Activated T-helper 17 cell treated with anti-CD3 and anti-CD28 coated beads, Interleukin-2, amount 50 U/mL, for 72 hours (primary cell): ENCODE measurements at places on chromosomes 5 and 9.

GRCh38 chr9:7407246-7407645 is 392.3 kb downstream of the DMAC1 start:
- no peak for ATAC-seq

- no peak for ATAC-seq
Measured at GRCh38 chr5:170109059-170110031, 3.6 kb downstream of the FOXI1 start.

GRCh38 chr9:98368366-98369065 is 113.1 kb upstream of the TBC1D2 start:
- no peak for ATAC-seq

DNA sequence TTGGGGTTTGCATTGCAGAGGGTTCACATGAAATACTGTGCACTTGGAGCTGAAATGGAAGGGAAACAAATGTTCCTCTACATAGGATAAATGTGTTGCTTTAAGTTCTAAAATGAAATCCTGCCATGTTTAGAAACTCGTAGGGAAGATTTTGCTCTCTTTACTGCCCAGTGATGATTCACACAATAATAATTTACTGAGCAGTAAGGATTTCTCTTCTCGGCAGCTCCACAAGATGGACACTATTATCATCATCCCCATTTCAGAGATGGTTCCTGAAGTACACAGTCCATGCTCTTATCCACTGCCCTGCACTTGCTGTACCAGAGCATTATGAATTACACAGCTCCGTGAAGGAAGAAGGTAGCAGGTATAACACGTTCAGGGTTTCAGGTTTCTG is 4.1 kb downstream of the HACD4 start:
- no peak for ATAC-seq

GRCh38 chr9:36832164-36832795 is 201.8 kb downstream of the PAX5 start:
- no peak for ATAC-seq

GRCh38 chr9:137985637-137986071 is 108.1 kb downstream of the CACNA1B start:
- ATAC-seq = no peak

DNA sequence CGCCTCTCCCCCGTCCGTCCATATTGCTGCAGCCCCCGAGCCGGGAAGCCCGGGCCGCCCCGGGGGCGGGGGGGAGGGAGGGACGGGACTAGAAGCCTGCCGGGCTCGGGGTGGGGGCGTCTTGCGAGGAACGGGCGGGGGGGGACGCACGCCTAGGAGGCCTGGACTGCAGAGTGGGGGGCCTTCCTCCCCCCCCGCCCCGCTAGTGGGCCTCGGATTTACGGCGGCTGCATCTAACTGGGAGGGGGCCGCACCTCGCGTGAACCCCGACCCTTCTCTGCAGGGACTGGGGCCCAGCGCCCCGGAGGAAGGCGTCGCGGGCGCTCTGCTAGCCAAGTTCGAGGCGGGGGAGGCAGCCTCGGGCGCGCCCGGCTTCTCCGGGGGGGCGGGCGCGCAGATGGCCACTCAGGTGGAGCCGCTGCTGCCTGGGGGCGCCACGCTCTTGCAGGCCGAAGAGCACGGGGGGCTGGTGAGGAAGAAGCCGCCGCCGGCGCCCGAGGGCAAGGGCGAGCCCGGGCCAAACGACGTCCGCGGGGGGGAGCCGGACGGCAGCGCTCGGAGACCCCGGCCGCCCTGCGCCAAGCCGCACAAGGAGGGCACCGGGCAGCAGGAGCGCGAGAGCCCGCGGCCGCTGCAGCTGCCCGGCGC is at the start of gene LARP1:
LARP1 (plus strand) TSS at position 17 of the 648 bp plus-strand sequence; CDS start at position 398, 381 bp downstream.
- peak; percentile 5 for ATAC-seq

DNA sequence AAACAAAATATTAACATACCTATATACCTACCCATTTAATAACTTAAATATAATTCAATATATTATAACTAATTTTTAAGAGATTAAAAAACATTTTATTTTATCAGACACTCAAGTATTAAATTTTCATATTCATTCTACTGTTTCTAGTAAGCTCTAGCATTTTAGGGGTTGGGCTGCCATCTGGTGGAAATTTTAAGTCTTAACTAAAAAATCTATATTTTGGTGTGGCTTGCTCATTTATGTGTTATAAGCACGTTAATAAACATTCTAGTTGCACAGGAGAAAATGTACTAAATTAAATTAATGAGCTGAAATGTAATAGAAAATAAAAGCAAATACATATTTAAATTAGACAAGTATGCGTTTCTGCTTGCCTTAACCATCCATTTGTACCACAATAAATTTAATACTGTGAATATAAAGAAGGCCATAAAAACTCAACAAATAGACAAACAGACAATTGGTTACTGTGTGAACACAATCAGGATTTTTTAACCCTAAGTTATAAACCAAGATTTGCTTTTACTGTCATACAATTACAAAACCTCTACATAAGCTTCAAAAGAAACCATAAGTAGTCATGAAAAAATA is 1728.3 kb upstream of the CDH9 start:
- ATAC-seq = no peak

DNA sequence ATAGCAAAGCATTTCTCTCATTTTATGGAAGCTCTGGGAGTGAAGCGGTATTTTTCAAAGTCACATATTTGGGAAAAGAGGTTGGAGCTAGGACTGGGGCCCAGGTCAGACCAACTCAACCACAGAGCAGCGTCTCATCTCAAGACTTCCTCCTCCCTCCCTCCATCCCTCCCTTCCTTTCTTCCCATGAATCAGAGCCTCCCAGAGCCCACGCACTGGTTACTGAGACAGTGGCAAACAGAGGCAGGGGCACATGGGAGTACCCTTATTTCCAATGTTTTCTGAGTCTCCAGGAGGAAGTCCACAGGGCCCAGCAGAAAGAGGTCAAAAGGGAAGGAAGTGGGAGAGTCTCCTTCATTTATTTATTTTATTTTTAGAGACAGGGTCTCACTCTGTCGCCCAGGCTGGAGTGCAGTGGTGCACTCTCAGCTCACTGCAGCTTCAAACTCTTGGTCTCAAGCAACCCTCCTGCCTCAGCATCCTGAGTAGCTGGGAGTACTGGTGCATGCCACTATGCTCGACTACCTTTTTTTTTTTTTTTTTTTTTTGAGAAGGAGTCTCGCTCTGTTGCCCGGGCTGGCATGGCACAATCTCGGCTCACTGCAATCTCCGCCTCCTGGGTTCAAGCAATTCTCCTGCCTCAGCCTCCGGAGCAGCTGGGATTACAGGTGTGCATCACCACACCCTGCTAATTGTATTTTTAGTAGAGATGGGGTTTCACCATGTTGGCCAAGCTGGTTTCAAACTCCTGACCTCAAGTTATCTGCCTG is 52.5 kb upstream of the CDKN2AIPNL start:
- ATAC-seq = no peak

DNA sequence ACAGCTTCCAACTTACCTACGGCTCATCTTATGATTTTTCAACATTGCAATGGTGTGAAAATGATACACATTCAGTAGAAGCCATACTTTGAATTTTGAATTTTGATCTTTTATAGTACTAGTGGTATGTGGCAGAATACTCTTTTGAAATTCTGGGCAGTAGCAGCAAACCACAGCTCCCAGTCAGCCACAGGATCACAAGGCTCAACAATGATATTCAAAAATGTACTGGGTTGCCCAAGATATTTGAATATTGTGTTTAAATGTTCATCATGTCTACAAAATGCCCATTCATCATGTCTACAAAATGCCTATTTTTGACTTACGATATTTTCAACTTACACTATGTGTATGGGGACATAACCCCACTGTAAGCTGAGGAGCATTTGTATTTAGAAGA is 81.3 kb upstream of the PRR16 start:
- ATAC-seq = no peak

DNA sequence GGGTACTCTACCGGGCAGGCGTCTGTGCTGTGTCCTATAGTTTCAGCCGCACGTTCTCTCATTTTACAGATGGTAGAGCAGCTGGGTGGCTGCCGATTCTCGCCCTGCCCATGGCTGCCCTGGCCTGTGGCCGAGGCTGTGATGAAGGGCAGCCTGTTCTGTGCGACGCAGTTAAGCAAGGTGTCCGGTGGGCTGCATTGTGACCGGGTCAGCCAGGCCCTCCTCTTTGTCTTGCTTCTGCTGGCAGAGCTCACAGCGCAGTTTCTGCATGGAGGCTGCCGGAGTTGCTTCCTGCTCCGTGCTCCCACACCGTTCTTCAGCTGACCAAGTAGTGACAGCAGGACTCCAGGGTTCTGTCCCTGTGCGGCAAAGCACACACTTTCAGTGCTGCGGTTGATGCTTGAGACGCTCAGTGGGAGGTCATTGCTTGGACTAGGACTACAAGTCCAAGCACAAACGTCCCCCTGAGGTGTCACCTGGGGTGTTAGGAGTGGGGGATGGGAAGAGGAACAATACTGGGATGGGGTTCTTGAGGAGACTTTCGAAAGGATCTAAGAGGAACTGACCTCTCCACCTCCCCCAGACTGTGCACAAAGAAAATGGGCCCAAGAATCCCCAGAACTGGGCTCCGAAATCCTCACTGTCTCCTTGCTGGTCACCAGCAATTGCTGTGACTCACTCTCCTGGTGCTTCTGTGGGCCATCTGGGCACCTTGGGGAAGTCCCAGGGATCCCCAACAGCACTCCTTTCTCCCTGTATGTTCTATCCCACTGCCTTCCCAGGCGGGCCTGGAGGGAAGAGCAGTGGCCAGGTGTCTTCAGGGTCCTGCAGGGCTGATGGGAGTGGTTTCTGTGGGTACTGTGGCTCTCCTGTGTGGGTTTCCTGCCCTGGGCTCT is 58.2 kb downstream of the GADD45G start:
- no peak for ATAC-seq

DNA sequence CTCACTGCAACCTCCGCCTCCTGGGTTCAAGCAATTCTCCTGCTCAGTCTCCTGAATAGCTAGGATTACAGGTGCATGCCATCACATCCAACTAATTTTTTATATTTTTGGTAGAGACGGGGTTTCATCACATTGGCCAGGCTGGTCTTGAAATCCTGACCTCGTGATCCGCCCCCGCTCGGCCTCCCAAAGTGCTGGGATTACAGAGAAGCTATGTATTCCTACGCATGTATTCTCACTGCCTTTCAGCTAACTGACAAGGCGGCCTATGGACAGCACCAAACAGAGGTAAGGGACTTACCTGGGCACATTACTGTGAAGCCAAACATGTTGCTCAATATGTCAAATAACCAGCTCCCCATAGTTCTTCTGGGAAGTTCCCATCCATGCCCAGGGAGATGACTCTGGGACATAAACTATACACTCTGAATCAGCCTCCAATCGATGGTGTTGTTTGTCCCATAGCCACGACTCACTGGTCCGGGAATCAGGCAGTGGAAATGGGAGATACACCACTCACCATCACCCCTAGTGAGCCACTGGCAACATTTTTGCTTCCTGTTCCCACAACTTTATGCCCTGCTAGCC is 114.6 kb downstream of the SYK start:
- ATAC-seq = no peak

- peak; percentile 25 for ATAC-seq
Measured at GRCh38 chr5:132457371-132458225, 33.0 kb downstream of the IRF1 start.

DNA sequence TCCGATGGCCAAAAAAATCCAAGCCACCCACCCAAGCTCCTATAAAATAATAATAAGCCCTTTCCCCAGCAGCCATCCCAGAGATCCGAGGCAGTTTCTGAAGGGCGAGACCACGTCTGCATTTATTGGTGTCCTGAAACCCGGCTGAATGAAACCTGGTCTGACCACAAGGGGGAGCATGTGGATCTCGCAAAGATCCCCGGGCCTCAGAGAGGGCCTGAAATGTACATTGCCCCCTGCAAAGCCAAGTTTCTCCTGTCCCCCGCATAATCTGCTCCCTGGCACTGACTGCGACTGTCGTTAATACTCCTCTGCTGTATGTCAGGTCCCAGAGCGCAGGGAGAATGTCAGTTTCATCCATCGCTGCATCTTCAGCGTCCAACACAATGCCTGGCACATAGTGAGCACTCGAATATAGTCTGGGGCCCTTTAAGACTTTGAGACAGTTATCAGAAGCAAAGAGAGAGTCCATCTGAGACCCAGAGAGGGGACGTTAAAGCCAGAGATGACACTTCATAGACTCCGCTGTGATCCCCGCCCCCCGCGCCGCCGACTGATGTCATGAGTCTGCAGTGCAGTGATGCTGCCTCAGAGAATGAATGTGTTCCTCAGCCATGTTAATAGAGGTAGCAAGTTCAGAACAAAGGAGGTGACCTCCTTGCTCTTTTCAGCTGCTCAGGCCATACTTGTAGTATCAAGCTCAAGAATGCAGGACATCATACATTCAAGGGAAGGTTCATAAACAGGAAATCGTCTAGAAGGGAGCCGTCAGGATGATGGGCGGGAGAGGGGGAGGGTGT is 74.5 kb upstream of the BARHL1 start:
- peak; percentile 61 for ATAC-seq

DNA sequence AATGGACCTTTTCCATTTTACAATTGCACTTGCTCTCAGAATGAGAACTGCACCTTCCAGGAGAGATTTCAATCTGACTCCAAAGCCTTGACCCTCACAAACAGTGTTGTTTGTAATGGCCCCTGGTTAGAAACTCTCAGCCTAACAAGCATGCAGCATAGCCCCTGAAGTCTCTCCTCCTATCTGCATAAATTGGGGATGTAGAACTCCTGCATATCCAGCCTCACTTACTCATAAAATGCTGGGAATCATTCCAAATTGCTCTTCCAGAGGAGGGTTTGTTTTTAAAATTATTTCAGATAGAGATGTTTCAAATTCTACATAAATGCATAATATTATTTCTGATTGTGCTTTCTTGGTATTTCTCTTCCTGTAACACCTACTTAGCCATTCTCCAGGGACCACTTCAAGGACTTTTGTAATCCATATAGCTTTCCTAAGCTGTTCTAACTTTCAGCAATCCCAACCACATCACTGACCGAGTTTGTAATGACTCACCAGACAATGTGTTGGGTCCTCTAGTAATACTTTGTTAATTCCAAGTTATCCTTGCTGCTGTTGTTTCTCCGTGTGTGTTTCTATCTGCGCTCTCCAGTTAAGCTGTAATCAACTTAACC is 143.8 kb upstream of the CCDC152 start:
- ATAC-seq = no peak

DNA sequence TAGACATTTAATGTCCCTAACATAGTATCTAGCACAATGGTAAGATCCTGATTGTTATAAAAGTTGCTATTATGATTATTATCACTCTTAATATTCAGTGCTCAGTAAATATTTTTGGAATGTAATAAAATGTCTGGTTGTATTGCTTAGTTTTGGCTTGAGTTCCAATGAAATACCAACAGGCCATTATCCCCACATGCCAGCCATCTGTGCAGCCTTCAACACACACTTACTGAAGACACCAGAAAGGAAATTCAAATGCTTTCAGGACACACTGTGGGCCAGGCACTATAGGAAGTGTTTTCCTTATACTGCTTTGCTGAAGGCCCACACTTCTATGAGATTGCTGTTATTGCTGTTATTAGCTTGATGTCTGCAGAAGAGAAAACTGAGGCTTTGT is 157.5 kb downstream of the TRIM32 start:
- ATAC-seq = no peak

GRCh38 chr9:32735476-32735875 is 47.9 kb upstream of the TMEM215 start:
- ATAC-seq = no peak

DNA sequence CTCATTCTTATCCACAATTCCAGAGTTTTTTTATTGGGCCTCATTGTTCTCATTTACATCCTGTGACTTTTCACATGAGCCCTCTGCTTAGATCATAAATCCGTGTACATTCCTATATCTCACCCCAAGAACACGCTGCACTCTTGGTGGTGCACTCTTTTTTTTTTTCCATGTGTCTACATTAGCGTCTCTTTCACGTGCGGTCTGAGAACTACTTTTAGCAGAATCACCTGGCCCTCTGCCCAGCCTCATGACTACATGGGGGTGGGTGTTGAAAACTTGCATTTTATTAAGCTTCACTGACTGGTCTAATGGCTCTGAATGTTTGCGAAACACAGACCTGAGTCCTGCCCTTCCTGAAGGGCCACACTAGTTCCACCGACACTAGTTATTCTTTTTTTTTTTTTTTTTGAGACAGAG is 18.6 kb downstream of the C9orf57 start:
- no peak for ATAC-seq
